ENCODE measurements at places on chromosomes 12 and 14.

- no peak for ATAC-seq
These were observed 91.0 kb downstream of the TTLL5 start for GRCh38 chr14:75752086-75752485.

- ATAC-seq: peak; percentile 74
These were observed 65.1 kb downstream of the PCNX1 start for GRCh38 chr14:70972107-70972976.

GRCh38 chr12:1544996-1545700 lies 49.2 kb downstream of the FBXL14 start:
- ATAC-seq: no peak

- no peak for ATAC-seq
These were observed 24.6 kb upstream of the KIF26A start for GRCh38 chr14:104113631-104114420.

- ATAC-seq: no peak
These were observed 3.3 kb upstream of the KRT18 start for GRCh38 chr12:52945389-52946232.
